ENCODE measurements at places on chromosomes 3 and 15.

- DNase-seq, result no peak
Observed at GRCh38 chr15:61080221-61081026, 148.7 kb downstream of the RORA start.

DNA sequence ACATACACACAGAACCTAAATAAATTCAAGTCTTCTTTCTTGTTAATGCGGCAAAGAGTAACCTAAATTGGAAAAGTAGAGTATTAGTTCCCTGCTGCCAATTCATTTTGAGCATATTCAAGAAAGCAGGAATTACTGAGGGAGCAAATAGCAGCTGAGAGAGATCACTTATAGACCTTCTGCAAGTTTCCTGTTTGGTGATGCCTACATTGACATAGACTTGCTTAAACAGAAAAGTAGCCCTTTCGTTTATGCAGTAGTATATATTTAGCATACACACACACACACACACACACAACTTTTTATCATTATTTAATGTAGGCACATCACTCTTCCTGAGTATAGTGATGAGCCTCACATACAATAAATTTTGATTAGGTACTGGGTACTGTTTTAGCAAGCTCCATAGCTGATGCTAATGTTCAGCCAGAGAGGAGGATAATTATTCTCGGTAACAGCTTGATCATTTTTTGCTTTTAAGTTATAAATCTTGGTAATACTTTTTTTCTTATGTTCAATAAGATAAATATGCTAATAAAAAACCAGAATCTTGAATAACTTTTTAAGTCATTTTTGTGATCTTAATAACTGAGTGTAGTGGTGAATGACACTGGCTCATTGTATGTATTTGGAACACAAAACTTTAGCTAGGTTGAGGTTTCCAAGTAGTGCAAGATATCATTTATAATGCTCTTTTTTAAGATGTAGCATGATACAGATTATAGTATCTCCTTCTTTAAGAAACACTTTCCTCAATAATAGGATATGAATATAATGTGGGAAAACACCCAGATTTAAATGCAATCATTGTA is 174.7 kb downstream of the MBNL1 start:
- no peak for DNase-seq

- DNase-seq, result no peak
Observed at GRCh38 chr3:173584093-173584837, 186.7 kb downstream of the NLGN1 start.

- DNase-seq, result no peak
Observed at GRCh38 chr3:178676942-178677790, 140.9 kb downstream of the KCNMB2 start.

GRCh38 chr15:74500401-74500800 is 39.4 kb upstream of the UBL7 start:
- DNase-seq, result no peak

DNA sequence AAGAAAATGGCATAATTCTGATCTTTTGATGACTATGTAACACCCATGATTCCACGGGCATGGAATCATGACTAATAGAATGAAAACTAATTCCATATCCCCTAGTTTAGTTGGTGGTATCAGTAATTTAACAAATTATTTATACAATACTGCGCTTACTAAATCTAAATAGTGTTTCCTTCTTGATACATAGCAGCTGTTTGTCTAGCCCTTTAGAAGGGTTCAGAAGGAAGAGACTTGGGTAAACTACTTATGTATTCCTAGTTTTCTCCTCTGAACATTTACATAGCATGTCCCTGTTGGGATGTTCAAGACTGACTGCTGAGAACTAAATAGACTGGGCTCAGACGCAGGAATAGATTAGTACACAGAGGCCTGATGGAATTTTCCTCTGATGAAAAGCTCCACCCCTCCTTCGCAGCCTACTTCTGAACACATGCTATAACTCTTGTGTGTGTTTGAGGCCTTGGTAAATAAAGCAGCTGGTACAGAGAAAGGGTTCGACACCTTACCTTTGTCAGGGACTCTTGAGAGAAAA is 330.6 kb upstream of the LMCD1 start:
- DNase-seq, result no peak

DNA sequence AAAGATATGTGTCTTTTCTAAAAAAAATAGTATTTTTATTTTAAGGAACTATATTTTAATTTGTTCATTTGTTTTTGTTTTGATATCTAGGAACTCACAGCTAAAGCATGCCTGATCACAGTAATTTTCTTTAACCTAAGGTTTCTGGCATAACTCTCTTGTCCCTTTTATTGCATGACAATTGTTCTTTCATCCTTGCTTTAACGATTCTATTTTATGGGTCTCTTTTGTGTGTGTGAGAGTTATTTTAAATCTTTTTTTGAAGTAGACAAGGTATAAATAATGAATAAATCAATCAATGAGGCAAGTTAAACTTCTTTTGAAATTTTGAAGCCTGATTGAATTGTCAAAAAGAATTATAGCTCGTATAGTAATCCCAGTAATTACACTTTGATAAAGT is 747.8 kb upstream of the GOLIM4 start:
- no peak for DNase-seq

DNA sequence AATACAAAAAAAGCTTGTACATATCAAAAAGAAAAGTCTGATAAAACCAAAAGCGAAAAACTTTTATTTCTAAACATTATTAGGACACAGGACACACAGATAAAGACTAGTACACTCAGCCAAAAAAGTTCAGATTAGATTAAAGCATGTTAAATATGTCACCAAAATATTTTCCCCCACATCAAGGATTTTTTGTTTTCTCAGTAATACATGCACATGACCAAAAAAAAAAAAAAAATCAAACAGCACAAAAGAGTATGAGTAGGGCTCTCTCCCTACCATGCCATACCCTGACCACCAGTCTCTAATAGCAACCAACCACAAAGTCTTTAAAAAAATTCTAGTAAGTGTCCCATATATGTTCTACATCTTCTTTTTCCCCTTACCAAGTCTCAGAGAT is 77.4 kb downstream of the LRRFIP2 start:
- no peak for DNase-seq

DNA sequence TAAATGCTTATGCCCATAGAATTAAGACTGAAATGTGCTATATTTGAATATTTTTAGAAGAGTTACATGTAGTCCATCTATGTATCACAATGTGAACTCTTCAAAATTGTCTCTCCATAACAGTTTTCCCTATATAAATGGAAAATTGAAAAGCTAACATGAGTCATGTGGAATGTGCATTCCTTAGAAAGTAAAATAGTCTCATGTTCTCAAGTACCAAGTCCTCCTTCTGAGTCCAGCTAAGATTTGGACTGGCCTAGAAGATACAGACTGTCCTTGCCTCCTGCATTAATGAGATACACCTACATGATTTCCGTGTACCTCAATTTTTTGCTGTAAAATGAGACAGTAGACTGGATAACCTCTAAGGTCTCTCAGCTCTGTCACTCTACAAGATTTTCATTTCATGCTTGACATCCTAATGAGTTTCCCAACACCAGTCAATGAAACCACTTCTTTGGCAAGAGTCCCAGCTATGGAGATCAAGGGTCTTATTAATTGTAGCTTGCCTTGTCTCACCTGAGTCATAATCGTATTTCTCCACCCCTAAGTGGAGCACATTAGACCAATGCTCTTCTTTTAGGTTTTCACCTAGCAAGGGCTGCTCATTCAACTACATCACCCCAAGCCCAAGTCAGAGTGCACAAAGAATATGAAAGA is 350.6 kb upstream of the IL12A start:
- no peak for DNase-seq

Data from right cardiac atrium (tissue), 5 donors.